Brain (organoid and tissue), 16 donors: ENCODE measurements at places on chromosomes 16 and 17.

DNA sequence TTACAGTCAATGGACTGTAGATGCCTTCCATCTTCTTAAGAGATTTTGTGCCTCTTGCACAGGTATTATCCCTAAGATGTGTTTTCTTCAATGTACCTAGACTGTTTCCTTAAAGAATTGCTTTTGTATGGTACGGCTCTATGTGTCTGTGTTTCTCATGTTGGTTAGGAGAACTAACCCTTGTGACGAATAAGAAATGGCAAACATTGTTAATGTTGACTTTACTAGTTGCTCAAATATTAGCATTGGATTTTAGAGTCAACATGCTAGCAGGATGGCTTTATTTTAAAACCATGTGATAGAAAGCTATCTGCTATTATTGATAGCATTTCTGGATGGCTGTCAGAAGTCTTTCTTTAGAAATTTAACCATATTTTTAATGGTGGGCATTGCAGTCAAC is 34.5 kb downstream of the WWOX start:
- no peak for DNase-seq

- DNase-seq, result no peak
Observed at GRCh38 chr17:43092901-43093300, 32.3 kb downstream of the BRCA1 start.

- peak; percentile 81 for DNase-seq
Observed at GRCh38 chr17:28405632-28406472, at the start of gene SLC46A1. SLC46A1 (minus strand) TSS chr17:28406212; CDS start chr17:28406114, 98 bp downstream.

DNA sequence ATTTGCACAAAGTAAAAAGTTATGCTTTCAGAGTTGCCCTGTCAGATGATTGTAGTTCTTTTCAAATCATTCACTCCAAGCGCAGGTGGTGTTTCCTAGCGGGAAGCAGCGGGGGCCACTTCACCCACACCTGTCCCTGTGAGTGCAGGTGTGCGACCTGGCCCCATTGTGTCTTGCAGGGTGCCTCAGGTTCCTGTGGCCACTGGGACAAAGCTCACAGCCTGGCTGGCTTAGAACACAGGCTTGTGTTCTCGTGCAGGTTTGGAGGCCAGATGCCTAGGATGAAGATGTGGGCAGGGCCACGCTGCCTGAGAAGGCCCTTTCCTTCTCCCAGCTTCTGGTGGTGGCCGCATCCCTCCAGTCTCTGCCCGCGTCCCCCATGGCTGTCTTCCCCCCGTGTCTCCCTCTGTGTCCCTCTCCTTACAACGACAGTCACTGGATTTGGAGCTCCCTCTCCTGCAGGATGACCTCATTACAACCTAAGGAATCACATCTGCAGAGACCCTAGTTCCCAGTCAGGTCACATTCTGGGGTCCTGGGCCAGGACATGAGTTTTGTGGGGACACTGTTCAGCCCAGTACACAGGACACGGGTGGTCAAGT is 90.5 kb downstream of the NPIPB11 start:
- DNase-seq, result no peak

- no peak for DNase-seq
Observed at GRCh38 chr17:29664743-29665480, 42.2 kb upstream of the CORO6 start.

DNA sequence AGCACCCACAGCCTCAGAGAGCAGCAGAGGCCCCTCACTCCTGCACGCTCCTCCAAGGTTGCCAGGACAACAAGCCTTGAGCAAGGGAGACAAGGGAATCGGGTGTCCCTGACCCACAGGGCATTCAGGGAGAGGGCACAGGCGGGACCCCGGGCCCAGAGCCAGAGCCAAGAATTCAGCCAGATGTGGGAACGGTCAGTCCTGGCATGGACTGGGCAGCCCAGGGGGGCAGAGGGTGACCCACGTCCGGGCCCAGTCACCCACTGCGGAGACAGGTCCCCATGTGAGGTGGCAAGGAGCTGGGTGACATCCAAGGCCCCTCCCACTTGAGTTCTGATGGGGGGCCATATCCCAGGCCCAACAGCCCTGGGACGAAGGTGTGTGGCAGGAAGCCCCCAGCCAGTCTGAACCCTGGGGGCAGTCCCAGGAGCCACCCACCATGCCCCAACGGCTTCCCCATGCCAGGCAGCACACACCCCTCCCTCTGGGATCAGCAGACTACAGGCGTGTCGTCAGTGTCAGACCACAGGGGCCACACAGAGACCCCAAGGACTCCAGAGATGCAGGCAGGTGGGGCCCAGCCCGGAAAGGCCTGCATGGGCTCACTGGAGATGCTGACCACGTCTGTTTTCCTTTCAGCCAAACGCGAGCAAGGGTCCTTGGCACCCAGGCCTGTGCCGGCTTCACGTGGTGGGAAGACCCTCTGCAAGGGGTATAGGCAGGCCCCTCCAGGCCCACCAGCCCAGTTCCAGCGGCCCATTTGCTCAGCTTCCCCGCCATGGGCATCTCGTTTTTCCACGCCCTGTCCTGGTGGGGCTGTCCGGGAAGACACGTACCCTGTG is 23.0 kb downstream of the USP6 start:
- DNase-seq, result no peak

DNA sequence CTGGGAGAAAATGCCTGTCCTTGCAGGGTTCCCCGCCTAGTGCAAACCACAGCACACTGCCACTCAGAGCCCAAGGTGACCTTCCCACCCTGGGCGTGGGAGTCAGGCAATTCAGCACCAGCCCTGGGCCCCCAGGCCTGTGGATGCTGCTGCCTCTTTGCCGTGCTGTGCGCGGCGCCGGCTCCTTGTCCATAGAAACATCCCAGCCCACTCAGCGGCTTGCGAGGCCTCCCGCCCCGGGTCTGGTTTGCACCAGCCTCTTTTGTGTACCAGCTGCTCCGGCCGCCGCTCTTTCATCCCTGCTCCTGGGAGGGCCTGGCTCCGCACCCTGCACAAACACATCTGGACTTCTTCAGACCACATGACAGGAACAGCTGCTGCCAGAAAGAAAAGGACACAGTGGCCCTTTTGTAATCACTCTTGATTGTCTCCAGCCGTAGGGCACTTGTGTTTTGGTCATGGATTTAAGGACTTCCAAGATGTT is 75.4 kb upstream of the SDK2 start:
- DNase-seq, result peak; percentile 86

GRCh38 chr16:46613352-46613751 is 7.8 kb downstream of the SHCBP1 start:
- DNase-seq, result no peak

DNA sequence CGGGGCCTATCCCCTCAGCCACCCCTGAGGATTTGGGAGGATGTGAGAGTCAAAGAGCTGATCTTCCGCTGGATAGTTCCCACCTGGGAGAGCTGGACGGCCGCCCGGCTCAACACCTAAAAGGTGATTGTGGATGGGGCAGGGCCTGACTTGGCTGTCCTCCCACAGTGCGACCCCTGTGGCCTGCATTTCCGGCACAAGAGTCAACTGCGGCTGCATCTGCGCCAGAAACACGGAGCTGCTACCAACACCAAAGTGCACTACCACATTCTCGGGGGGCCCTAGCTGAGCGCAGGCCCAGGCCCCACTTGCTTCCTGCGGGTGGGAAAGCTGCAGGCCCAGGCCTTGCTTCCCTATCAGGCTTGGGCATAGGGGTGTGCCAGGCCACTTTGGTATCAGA is 4.5 kb downstream of the BCL6B start:
- no peak for DNase-seq

DNA sequence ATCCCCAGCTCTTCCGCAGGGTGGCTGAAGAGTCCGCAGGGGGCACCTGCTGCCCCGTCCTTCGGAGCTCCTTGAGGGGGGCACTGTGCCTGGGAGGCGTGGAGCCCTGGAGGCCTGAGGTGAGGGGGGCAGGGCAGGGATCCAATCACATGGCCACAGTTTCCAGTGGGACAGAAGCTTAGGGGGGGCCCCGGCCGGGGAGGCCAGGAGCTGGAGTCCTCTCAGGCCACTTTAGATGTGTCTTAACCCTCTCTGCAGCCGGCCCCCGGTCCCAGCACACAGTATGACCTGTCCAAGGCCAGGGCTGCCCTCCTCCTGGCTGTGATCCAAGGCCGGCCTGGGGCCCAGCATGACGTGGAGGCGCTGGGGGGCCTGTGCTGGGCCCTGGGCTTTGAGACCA is 10.8 kb downstream of the ZNF213 start:
- no peak for DNase-seq

DNA sequence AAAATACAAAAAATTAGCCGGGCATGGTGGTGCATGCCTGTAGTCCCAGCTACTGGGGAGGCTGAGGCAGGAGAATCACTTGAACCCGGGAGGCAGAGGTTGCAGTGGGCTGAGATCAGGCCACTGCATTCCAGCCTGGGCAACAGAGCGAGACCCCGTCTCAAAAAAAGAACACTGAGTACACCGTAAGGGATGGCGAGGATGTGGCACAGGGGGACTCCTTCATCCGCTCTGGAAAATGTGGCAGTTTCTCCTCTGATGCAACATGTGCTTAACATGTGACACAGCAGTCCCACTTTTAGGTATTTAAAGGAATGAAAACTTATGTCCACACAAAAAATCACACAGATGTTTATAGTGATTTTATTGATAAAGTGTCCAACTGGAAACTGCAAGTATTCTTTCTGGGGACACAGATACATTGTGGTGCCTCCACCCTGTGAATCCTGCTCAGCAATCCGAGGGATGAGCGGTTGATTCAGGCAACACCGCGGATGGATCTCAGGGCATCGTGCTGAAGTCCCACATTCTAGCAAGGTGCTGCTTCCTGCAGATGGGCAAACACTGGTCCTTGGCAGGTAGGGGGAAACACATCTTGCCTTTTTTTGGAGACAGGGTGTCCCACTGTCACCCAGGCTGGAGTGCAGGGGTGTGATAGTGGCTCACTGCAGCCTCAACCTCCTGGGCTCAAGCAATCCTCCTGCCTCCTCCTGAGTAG is 3.5 kb upstream of the C16orf95 start:
- DNase-seq, result no peak

GRCh38 chr16:12680531-12680930 is 123.2 kb downstream of the CPPED1 start:
- no peak for DNase-seq

DNA sequence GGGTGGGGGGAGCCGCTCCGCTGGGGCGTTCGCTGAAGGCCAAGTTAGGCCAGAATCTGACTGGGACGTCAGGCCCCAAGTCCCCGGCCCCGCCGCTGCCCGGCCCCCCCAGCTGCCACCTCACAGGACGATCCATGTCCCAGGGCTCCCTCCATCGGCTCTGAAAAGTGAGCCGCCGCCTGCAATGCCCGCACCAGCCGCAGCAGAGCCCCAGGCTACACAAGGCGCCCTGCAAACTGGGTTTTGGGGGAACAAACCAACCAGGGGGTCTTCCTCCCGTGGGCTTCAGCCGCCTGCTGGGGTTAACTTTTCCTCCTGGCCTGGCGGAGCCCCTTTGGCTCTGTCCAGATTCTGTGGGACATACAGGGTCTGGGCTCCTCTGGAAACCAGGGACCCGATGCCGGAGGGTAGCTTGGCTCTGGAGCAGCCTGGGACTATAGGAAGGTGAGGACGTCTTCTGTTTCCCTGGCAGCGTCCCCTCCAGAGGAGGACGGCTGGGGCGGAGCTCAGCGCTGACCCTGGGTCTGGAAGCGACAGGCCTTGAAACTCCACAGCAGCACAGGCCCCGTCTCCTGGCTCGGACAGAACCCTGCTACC is 835 bp downstream of the NME4 start:
- peak; percentile 66 for DNase-seq
